ENCODE measurements at places on chromosomes 1 and 21. TPM values are rescaled to one million over a fixed set of nuclear protein-coding genes. Genes with fewer than 3 reads are reported as not detected.

PYHIN1 gene
- total RNA-seq: not detected

TRPM2 gene
- 1.6 TPM for total RNA-seq

LMOD1 gene
- 0.31 TPM for total RNA-seq

DNA sequence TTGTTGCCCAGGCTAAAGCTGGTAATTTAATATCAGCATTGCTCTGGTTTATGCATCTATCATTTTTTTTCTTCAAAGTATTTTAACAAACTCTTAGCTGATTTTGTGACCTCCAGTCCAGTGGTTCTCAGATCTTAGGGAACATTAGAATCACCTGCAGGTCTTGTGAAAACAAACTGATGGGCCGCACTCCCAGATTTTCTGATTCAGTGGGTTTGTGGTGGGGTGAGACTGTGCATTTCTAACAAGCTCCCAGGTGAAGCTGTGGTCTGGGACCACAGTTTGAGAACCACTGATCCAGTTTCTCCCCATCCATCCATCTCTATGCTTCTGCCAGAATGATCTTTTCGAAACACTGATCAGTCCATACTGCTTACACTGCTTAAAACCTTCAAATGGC is 305.7 kb upstream of the USP24 start:
- no peaks in the 10 kb centered on the region for H3K4me1 ChIP-seq
- no peak overlapping the region for H3K27ac ChIP-seq
- H3K36me3 ChIP-seq: no peaks in the 10 kb centered on the region
- H3K27me3 ChIP-seq: peaks cover 21% of the 10 kb centered on the region
- H3K4me3 ChIP-seq: no peak overlapping the region

NRDC gene
- 150 TPM for total RNA-seq

DNA sequence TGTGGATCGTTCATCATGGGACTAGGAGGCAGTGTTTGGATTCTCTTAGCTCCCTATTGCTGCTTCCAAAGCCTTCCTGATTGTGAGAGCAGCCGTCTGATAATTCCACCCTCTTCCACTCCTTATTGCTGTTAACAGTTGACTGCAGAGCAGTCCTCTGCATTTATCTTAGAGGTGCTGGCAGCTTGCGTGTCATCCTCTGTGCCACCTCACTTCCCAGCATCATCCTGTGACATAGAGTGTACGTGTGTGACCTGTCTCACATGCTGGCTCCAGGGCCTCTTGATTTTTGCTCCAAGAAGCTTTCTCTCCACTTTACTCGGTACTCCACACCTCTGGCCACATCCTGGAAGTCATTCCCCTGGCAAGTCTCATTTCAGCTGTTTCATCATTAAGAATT is 53.0 kb upstream of the DYNLT5 start:
- H3K4me3 ChIP-seq: no peak overlapping the region
- H3K27me3 ChIP-seq: no peaks in the 10 kb centered on the region
- H3K27ac ChIP-seq: no peak overlapping the region
- no peaks in the 10 kb centered on the region for H3K4me1 ChIP-seq
- no peaks in the 10 kb centered on the region for H3K36me3 ChIP-seq
- DNase-seq: no peak

DNA sequence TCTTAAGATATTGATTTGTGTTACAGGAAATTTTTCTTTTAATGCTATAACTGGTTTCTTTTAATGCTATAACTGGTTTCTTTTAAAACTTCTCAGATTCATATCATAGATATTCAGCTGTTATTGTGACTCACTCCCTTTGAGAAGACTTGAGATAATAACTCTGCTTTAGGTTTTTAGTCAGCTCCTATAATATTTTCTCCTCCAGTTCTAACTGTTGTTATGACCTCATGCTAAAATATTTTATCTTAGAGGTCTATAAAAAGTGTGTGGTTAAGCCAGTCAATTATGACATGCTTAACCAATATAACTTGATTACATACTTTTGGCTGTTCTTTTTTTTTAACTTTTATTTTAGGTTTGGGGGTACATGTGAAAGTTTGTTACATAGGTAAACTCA is 280.2 kb downstream of the PTGER3 start:
- no peak for DNase-seq
- H3K27me3 ChIP-seq: no peaks in the 10 kb centered on the region
- no peak overlapping the region for H3K4me3 ChIP-seq
- no peak overlapping the region for H3K27ac ChIP-seq
- no peaks in the 10 kb centered on the region for H3K4me1 ChIP-seq
